Stimulated activated CD8-positive, alpha-beta memory T cell treated with anti-CD3 and anti-CD28 coated beads, Interleukin-2, amount 100 ng/mL, for 1 hour (primary cell): ENCODE measurements at places on chromosomes 6 and 20.

DNA sequence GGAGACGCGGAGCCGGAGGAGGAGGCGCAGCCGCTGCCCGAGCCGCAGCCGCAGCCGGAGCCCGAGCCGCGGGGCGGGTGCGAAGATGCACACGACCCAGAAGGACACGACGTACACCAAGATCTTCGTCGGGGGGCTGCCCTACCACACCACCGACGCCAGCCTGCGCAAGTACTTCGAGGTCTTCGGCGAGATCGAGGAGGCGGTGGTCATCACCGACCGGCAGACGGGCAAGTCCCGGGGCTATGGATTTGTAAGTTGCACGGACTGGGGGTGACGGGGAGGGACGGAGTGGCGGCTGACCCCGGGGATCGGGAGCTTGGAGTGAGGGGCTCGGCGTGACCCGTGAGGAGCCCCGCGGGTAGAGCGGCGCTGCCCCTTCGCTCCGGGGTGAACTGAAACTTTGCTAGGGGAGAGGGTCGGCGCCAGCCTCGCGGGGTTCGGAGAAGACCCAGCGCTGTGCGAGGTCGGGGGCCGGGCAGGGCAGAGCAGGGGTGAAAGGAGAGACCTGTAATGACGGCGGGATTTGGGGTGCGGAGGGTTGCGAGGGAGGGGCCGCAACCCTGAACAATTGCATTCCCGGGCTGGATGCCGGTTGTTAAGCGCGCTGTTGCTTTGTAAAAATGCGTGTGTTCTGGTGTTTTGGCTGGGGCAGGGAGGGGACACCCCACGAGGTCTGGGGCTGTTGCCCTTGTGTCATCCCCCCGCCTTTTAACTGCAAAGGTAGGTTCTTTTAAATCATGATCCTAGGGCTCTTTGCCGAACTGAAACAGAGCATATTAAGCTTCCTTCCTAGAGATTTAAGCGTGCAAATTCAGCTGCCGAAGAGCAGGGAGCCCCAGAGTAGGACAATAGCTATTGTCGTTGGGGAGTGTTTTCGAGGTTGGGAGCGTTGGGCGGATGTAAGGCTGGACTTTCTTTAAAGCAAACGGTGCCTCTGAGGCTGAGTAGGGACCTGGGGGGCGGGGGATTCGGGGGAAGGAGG is 628 bp downstream of the RBM24 start:
- no peak for DNase-seq

DNA sequence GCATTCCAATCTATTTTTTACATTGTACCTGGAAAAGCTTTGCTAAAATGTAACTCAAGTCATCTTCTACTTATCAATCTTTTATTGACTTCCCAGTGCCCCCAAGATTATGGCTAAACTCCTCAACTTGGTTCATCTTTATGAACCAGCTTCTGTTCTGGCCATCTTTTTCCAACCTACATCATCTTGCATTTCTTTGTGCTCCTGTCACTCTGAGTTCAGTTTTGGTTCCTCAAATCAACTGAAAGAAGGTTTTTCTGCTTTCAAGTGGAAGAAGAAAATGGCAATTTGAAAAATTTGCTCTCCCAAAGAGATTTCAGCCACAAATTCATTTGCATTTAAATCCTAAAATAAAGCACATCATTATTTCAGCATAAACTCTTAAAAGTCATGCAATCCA is 41.8 kb downstream of the GPX5 start:
- DNase-seq: no peak

GRCh38 chr6:149317644-149318571 is at the start of gene TAB2:
Gene TAB2 (plus strand): TSS chr6:149317712. CDS start chr6:149369998, 52,286 bp downstream.
- peak; percentile 68 for DNase-seq

- no peak for DNase-seq
Measured at GRCh38 chr6:130167655-130168054, 55.1 kb downstream of the SAMD3 start.

- DNase-seq: no peak
Measured at GRCh38 chr20:57193094-57193493, 73.3 kb downstream of the BMP7 start.

- DNase-seq: no peak
Measured at GRCh38 chr6:70708448-70708847, 40.8 kb downstream of the SMAP1 start.

GRCh38 chr6:144344646-144345045 is 59.5 kb downstream of the UTRN start:
- DNase-seq: no peak

- DNase-seq: no peak
Measured at GRCh38 chr6:169190970-169191369, 62.7 kb downstream of the THBS2 start.

- DNase-seq: no peak
Measured at GRCh38 chr20:17300113-17300512, 73.3 kb downstream of the PCSK2 start.

GRCh38 chr20:37343212-37343993 is 2.5 kb upstream of the SRC start:
- DNase-seq: no peak

GRCh38 chr6:161407581-161407980 is 133.7 kb upstream of the AGPAT4 start:
- DNase-seq: no peak

- DNase-seq: no peak
Measured at GRCh38 chr6:128244751-128245405, 275.5 kb downstream of the PTPRK start.

- DNase-seq: no peak
Measured at GRCh38 chr6:137734875-137735182, 132.2 kb upstream of the TNFAIP3 start.

DNA sequence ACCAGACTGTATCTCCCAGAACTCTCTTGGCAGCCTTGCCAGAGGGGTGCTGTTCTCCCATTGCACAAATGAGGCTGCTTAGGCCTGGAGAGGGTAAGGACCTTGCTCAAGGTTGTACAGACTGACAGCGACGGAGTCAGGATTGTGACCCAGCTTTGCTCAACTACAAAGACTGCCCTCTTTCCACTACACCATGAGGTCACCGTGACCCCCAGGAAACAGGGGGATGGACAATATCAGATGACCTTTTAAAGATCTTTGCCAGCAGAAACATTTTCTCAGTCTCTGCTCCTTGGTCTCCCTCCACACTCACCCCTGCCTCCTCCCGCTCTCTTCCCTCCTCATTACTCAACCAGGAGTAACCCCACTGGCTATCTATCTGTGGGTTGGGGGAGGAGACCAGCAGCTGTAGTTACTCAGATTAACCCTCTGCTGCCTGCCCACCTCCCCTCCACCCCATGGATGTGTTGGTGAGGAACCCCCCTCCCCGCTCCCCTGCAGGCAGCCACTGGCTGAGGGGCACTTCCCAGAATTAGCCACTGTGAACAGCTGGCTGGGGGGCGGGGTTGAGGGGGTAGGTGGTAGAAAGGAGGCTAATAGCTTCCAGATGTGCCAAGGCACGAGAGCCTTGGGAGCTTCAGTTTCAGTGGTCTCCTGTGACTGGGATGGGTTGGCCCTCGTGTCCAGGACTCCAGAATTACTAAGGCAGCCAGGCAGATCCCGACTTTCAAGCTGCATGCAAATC is 26.9 kb upstream of the MRPS18A start:
- DNase-seq: no peak

GRCh38 chr6:100339574-100340255 is 125.0 kb downstream of the SIM1 start:
- DNase-seq: no peak

- no peak for DNase-seq
Measured at GRCh38 chr6:128676456-128676855, 156.1 kb upstream of the PTPRK start.

- DNase-seq: no peak
Measured at GRCh38 chr6:130178692-130179091, 44.1 kb downstream of the SAMD3 start.

GRCh38 chr6:169163411-169163901 is 90.2 kb downstream of the THBS2 start:
- DNase-seq: no peak

- no peak for DNase-seq
Measured at GRCh38 chr6:129704708-129705107, 5.3 kb downstream of the ARHGAP18 start.

GRCh38 chr20:37907677-37908401 is 4.9 kb downstream of the VSTM2L start:
- no peak for DNase-seq

- no peak for DNase-seq
Measured at GRCh38 chr20:59775687-59776055, 157.8 kb downstream of the SYCP2 start.

DNA sequence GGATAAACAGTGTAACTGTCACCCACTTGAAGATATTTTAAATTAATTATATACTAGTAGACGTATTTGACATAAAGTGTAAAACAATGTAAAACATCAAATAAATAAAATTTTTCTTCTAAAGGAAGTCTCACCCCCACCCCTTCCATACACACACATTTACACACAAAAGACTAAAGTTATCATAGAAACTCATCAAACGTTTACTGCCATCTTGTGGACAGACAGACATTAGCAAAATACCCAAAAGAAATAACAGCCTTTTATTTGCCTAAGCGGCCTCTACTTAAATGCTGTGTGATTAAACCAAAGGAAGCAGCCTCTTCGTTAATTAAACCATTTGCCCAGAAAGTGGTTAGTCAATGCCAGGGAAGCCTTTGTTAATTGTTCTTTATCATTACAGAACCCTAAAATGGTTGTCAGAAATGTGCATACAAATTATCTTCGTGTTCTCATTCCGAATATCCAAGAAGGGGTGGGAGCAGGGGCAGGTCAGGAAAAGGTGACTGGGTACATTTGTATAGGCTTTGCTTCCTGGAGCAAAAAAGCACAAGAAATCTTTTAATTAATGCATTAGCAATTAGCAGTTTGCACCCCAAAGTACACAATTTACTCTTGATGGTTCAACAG is 176.2 kb upstream of the SASH1 start:
- no peak for DNase-seq

DNA sequence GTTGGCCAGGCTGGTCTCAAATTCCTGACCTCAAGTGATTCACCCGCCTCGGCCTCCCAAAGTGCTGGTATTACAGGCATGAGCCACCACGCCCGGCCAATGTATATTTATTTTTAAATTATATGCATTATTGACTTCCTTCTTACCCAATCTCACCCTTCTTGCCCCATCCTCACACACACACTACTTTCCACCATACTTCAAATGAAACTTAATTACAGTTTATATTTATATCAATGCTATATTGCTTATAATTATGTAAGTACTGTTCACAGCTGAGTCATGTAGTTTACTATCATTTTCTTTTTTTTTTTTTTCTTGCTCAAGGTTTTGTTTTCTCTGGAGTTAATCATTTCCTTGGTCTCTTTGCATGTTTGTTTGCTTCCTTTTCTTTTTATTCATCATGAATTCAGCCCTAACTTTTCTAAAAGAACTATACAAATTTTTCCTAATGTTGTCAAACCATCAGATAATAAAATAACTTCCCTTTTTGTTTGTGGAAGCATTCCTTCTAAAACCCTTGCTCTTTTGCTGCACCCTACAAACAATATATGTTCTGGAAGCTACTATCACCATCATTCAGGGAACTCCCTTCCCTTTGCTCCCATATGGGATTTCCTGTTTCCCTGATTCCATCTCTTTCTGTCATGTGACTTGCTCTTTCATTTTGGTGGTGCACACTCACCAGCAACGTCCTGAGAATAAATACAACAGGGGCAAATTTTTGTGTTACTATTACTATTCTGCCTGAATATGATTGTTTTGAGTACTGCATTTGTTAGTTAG is 201.7 kb upstream of the SASH1 start:
- no peak for DNase-seq

- no peak for DNase-seq
Measured at GRCh38 chr6:106141441-106142237, 55.5 kb downstream of the PRDM1 start.

DNA sequence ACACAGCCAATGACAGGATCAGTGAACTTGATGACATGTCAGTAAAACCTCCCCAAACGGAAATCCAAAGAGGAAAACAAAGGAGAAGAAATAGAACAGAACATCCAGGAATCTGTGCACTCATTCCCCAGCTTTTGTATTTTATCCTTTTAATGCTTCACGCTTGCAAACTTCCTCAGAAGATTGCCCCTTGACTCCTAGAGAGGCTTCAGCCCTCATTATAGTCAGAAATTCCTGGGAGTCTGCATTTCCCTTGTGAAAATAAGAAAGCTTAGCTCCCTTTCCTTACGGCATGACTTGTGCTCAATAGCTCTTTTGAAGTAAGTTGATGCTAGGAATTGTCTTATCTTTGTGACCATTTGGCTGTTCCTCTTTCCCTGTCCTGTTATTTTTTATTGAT is 313.6 kb upstream of the OPRM1 start:
- DNase-seq: no peak

GRCh38 chr6:132395015-132395597 is 6.2 kb downstream of the MOXD1 start:
- no peak for DNase-seq

GRCh38 chr20:14622796-14623195 is 285.4 kb upstream of the FLRT3 start:
- DNase-seq: no peak

DNA sequence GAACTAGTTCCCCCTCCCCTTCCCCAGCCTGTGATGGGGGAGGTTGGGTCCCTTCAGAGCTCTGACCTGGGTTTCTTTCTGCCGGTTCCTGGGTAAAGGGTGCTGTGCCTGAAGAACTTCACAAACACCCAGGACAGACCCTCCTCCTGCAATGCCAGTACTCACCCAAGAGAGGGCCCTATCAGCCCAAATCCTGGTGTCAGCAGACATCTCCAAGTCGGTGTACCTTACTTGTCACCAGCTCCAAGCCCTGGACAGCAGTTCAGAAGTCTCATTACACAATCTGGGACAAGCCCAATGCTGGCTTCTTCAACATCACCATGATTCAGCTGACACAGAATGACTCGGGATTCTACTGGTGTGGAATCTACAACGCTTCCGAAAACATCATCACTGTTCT is 467 bp downstream of the TREML4 start:
- no peak for DNase-seq

DNA sequence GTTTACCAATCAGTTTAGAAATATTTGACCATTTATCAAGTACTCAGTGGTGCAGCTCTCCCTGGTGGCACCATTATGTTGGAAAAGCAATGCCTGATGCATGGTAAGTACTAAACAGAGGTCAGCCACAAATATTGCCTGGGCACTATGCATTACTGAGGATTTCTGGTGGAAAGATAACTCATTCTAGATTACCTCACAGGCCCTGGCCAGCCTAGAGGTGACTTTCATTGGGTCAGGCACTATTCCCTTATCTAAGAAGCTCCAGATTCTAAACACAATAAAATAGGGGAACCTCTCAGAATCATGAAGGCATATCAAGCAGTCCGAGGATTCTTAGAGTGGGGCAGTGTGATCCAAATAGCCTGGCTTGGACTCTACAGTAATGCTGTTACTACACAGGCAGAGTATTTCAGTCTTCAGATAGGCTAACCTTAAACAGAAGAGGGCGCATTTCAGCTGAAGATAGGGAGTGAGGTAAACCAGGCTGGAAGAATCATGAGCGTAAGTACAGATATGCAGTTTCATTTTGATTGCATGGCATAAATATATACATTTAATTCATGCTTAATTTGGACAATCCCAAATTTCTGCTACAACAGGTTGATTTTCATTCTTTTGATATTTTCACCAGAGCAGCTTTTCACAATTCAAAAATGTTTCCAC is 12.1 kb downstream of the LGSN start:
- DNase-seq: no peak

GRCh38 chr6:31079656-31080261 is 32.6 kb downstream of the C6orf15 start:
- peak; percentile 43 for DNase-seq

GRCh38 chr6:137258170-137258569 is 39.0 kb upstream of the IFNGR1 start:
- no peak for DNase-seq
